Hippocampal formation (tissue), 2 donors: ENCODE measurements at places on chromosomes 12 and 14.

DNA sequence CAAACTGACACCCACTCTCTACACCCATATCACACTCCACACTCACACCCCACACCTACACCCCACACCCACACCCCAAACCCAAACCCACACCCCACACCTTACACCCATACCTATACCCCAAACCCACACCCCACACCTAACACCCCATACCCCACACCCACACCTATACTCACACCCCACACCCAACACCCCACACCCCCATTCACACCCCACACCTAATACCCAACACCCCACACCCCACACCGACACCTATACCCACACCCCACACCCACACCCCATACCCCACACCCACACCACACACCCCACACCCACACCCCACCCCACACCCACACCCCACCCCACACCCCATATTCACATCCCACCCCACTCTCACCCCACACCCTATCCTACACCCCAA, 38.5 kb downstream of the TMEM120B start:
- DNase-seq, result no peak

DNA sequence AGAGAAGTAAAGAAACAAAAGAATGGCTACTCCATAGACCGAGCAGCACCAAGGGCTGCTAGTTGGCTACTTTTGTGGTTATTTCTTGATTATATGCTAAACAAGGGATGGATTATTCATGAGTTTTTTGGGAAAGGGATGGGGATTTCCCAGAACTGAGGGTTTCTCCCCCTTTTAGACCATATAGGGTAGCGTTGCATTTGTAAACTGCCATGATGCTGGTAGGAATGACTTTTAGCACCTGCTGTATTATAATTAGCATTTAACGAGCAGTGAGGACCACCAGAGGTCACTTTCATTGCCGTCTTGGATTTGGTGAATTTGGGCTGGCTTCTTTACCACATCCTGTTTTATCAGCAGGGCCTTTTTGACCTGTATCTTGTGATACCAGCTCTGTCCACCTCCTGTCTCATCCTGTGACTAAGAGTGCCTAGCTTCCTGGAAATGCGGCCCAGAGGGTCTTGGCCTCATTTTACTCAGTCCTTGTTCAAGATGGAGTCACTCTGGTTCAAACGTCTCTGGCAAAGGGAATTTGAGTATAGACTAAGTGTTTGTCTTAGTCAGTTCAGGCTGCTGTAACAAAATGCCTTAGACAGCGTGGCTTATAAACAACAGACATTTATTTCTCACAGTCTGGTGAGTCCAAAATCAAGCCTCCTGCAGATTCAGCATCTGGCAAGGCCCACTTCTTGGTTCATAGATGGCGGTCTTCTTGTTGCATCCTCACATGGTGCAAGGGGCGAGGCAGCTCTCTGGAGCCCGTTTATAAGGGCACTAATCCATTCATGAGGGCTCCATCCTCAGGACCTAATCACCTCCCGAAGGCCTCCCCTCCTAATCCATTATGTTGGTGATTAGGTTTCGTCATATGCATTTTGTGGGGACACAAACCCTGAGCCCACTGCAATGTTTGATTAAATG, 348.3 kb upstream of the SFSWAP start:
- no peak for DNase-seq

DNA sequence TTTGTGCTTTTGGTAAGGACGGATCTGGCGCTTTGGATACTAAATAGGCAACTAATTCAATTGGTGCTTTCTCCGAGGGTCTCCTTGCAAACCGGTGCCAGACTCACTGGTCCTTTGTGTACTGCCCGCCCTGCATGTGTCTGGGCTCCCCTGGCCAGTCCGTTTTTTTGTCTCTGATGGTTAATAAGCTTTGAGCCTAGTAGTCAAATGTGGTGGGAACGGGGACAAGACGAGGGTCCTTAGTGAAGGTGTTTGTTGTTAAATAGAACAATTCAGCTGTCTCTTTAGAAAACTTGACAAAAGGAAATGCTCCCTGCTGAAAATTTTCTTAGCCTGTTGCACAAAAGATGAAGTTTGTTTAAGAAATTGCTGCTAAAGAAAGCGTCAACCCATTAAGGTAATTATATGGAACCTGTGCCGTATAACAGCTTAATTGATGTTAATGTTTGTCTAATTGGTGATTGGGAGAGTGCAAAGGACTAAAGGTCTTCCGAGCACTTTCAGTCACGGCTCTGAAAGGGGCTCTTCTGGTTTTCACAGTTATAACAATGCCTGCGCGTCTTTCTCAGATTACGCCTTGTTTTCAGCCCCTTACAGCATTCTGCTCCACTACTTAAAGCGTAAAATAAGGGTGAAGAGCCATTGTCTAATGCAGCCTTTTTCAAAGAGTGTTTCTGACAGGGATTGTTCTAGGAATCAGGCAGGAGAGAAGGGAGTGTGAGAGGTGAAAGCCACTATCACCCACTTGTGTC, 537.4 kb downstream of the PRKD1 start:
- DNase-seq, result no peak

- DNase-seq, result peak; percentile 90
These were observed at the start of the genes APAF1 and IKBIP for GRCh38 chr12:98644712-98645571. Gene APAF1, plus strand, starts transcription at chr12:98645290. Its CDS starts 3,070 bp downstream, at chr12:98648360. Gene IKBIP, minus strand, starts transcription at chr12:98644788. Its CDS starts 87 bp downstream, at chr12:98644701.

DNA sequence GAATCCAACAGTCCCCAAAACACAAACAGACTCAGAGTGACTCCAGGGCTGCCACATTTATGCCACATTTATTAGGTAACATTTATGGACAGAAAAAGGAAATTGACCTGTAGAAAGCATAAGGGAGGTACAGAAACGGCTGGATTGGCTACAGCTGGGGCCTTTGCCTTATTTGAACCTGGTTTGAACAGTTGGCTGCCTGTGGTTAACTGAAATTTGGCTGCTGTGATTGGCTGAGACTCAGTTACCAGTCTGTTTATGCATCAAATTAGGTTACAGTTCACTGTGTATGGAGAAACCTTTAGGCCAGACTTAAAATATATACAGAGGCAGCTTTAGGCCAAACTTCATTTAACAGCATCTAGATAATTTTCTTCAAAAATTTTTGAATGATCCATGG, 27.8 kb upstream of the PCNX1 start:
- DNase-seq, result no peak

DNA sequence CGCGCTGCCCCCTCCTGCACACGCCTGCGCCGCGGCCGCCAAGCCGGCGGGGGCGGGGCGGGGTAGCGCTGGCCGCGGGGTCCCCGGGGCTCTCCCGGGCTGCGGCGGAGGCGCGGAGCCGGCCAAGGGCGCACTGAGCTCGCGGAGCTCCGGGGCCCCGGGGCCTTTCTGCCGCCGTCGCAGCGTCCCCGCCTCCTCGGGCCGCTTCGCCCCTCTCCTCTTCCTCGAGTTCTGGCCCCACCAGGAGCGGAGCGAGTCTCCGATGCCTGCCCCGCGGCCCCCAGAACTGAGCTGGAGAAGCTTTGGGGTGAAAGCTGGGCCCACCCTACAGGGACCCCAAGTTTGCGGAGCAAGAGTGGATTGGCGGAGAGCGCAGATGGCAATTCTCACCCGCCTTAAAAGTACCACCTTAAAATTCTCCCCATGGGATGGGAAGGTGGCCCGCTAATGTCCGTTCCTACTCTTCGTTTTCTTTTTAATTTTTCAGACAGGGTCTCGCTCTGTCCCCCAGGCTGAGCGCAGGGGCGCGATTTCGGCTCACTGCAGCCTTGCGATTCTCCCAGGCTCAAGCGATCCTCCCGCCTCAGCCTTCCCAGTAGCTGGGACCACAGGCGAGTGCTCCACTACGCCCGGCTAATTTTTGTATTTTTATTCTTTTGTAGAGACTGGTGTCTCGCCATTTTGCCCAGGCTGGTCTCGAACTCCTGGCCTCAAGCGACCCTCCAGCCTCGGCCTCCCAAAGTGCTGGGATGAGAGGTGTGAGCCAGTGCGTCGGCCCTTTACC, 129.6 kb downstream of the NDUFA12 start:
- no peak for DNase-seq

- DNase-seq, result no peak
These were observed 5.2 kb downstream of the GPX2 start for GRCh38 chr14:64937171-64937820.

DNA sequence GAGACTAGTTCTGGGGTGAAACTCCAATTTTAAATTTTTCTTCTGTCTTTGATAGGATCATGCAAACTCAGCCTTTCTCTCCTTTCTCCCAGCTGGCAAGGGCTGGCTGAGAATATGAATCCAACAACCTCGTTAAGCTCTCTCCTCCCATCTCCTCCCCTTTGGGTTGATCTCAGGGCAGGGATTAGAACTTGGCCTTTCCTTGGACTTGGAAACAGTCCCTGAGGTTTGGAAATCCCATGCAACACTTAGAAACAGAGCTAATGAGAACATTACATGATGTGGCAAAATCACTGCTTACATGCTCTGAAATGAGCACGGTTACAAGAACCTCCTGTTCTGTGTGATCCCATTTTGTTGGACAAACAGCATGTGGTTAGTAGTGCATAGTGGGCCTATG, 31.6 kb downstream of the ACACB start:
- DNase-seq, result peak; percentile 30
